ENCODE measurements at places on chromosomes 1 and 21.

DNA sequence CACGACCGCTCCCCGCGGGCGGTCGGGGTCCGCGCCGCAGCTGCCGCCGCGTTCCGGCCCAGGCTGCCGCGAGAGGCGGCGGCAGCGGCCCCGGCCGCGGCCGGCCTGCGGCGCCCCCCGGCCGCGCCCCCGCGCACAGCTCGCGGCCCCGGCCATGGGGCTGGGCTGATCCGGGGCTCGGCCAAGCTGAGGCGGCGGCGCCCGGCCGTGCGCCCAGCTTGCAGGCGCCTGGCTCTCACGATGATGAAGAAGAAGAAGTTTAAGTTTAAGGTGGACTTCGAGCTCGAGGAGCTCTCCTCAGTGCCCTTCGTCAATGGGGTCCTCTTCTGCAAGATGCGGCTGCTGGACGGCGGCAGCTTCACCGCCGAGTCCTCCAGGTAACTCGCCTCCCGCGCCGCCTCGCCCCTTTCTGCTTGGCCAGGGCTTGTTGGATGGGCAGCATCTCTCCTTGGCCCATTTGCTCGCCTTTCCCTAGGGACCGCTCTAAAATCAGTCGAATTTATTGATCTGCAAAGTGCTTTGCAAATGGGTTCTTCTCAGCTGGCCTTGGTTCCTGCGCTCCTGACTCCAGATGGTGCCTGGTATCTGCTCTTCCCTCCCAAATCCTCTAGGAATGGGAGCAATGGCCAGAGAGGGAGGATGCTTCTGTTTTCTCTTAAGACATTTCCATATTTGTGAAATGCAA, 431 bp downstream of the EEIG2 start:
- no peak for DNase-seq

DNA sequence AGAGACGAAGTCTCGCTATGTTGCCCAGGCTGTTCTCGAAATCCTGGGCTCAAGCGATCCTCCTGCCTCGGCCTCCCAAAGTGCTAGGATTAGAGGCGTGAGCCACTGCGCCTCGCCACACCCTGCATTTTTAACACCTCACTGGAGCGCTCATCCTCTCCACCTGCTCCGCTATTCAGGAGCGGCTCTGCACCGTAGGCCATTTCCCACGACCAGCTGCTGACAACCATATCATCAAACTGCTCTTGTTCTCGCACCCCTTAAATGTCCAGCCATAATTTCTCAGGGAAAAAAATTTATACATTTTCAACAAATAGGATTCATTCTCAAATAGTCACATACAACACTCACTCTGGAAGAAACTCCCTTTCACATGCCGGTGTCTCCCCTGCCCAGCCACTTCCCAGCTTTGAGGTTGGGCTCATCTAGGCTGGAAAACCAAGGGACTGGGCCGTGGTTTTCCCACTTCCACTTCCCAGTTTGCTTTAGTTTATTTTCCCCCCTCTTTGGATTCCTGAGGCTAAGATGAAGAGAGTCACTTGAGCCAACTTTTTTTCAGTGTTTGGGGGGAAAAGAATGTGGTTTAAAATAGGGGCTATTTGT, 639 bp upstream of the IPO9 start:
- DNase-seq = no peak

GRCh38 chr1:54597455-54598030, 25.8 kb downstream of the FAM151A start:
- DNase-seq = no peak

DNA sequence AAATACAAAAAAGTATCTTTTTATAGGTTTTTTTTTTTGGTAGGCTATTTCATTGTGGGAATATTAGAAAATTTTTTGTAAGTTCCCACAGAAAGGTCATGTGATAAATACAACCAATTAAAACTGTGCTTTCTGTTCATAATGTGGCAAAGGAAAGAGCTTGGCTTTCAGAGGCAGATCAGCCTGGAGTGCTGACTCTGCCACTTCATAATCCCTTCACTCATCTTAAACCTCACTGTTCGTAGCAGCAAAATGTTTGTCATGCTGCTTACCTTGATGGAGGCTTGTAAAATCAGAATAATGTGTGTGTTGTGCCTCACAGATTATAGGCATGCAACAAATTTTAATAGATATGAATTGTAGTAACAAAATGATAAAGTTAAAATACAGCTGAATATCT, 176.8 kb downstream of the ZP4 start:
- DNase-seq = no peak

DNA sequence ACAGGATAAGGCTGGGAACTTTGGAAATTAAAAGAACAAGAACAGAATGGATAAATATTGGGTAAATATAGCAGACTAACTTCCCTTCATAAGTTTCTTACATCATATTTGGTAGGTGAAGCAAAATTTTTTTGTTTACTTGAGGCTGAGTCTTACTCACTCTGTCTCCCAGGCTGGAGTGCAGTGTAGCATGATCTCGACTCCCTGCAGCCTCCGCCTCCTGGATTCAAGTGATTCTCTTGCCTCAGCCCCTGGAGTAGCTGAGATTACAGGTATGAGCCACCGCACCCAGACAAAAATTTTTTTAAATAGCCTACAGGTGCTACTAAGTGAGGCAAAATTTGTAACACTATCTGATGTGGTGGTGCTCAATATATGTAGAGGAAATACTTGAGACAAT, 50.7 kb downstream of the TM2D1 start:
- DNase-seq = no peak

DNA sequence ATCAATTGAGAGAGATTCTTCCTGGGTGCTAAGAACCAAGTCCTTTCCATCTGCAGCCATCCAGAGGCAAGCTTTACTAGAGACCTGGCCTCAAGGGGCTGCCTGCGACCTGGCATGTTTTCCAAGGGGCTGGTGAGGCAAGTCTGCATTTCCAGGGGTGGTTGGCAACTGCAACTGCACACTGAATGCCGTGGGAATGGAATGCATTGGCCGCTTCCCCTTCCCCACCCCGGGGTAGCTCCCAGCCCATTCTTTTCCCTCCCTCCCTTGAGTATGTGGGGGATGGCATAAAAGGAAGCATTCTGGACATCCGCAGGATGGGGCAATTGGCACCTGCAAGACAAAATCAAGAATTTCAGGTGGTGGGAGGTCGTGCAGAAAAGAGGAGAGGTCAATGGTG, 155.1 kb downstream of the IGSF21 start:
- no peak for DNase-seq

Measured in H4 (cell line).